NCI-H510A (cell line): ENCODE measurements at places on chromosomes 3 and 15.

DNA sequence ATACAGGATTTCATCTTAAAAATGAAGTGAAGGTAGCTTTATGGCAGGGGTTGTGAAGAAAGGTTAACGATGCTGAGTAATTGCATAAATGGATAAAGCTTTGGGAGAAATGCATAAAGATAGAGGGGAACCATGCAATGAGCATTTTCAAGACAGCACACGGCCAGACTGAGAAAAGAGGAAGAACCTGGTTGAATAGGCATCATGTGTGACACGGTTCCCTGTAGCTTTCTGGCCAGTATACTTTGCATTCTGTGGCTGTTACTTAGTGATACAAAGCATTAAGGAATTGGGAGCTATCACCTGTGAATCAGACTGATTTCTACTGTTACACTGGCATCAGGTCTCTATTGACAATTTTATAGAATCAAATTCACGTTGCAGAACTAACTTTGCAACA lies 33.3 kb downstream of the NR2C2 start:
- DNase-seq: no peak

DNA sequence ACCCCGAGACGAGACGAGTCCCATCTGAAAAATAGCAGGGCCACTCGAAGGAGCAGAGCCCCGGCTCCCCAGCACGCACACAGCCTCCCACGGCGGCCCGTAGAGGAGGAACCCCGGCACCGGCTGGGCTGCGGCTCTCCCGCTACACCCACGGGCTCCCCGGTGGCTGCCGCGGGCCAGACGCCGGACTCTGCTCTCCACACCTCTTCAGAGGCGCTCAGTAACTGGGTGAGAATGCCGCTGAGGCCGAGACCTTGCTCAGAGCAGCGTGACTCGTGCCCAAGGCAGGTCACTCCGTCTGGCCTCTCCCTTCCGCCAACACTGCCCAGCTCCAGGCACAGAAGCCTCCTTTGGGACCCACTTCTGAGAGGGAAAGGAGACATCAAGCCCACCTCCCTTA lies 34.4 kb downstream of the TNK2 start:
- DNase-seq: no peak

- DNase-seq: no peak
Observed at GRCh38 chr3:10817506-10817905, 1.5 kb downstream of the SLC6A11 start.

- no peak for DNase-seq
Observed at GRCh38 chr3:160827516-160827915, 71.5 kb downstream of the PPM1L start.

DNA sequence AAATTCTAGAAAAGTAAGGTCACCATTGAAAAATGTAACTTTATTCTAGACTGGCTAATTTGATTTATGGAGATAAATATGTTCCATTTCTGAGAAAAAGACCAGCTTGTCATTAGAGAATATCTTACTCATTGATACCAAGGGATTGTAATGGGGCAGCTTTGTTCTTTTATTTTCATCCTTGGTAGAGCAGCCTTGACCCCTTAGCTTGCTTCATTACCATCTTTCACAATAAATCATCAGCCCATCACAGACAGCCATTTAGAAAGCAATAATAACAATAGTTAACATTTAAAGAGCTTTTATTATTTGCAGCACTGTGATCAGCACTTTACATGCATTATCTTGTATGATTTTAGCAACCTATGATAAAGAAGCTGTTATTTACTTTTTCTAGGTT lies 253.6 kb downstream of the C3orf38 start:
- no peak for DNase-seq

GRCh38 chr15:76236350-76236749 lies 74.9 kb downstream of the ETFA start:
- no peak for DNase-seq

DNA sequence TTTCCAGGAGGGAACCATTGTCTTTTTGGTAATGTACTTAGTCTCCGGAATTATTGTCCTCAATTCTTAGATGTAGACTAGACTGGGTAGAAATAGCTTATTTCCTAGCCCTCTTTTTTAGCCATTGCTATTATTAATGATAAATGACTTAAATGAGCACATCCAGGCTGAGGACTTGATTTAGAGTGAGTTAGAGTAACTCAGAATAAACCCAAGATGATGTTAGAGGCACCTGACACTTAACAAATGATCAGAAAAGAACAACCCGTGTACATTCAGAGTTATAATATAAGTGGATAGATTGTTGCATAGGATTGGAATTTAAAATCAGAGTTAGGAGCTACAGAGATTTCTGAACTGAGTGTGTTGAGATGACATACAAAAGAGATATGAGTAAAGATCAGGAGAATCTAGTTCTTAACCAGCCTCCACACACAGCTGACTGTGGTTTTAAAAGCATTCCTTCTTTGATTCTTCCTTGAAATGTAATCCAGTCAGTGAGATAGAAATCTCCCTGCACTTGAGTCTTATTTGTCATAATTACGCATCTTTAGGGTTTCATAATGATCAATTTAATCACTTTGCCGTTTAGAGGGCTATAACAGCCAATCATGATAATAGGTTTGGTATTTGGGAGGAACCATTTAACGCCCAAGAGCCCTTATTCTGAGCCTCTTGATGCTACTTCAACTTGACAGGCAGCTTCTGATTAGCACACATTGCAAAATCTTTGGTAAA lies 366.5 kb downstream of the GAP43 start:
- DNase-seq: no peak

DNA sequence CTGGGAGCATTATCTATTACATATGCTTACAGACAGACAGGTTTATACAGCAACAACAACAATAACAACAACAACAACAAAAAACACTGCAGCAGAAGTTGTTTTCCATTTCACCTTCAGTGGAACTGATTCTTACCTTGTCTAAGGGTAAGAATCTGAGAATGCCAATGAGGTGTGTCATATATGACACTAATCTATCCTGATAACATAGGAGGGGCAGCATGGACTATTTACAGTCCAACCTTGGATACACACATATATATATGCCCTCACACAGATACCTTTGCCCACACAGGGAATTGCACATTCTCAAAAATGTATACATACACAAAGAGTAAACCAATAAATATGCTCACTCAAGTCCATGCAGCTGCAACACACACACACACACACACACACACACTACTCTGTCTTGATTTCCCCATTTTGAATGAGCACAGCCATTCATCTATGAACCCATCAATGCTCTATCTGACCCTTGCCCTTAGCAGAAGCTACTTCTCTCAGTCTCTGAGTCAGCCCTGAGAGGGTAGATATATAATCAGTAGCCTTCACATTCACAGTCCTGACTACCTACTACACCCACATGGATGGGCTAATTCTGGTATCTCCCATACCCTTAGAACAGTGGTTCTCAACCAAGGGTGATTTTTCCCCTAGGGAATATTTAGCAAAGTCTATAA lies 9.7 kb upstream of the TRANK1 start:
- DNase-seq: no peak

DNA sequence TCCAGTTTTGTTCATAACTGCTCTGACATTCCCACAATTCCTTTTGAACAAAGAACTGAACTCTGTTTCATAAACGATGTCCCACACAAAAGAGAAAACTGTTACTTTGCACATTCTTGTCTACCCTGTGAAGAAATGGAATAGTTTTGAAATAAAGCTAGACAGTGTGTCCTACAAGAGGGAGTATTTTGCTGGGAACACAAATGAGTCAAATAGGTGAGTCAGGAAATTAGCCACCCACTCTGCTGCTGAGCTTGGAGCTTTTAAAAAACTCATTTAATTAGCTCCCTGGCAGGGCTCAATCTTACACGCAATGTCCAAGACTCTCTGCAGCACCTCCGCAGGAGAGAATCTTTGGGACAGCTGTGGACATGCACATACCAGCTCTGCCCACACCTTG lies 193.4 kb downstream of the SLC9A9 start:
- no peak for DNase-seq

DNA sequence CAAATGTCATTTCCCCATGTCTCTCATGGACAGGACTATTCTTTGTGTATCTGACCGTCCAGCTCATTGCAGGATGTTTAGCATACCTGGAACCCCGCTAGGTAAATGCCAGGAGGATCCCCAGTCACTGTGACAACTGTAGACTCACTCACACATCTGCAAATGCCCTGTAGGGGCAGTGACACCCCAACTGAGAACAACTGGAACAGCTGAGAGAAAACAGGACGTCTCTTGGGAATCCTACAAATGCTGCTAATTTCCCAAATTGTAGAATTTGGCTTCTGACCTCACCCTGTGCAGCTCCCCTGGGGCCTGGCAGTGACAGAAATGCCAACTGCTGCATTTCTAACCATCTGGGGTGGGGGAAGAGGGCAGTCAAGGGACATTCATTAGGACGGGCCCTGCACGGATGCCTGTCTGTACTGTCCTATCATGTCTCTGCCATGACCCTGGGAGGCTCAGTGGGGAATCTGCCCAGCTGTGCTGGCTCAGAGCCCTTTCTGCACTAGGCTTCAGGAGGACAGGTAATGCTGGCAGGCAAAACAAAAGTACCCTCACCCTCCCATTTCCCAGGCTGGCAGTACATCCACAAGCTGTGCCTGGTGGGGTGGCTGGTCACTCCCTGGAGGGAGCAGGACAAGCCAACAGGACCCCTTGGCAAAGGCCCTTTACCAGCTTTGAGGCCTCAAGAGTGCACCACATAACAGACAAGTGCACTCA lies 30.4 kb downstream of the RAB6B start:
- no peak for DNase-seq

DNA sequence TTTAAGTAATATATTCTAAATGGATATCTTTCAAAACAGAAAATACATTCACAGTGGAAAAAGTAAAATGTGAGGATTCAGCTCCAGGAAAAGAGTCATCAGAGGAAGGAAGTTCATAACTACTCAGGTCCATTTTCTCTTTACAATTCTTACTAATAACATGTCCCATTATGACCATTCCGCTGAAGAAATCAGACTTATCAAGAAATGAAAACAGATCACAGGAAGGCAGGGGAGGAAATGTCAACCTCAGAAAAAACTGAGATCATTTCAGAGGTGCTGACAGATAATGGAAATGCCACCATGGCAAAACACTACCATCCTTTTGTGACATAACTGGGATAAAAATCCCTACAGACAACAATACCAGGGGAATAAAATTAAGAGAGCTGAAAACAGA lies 139.5 kb downstream of the MAGI1 start:
- no peak for DNase-seq

- DNase-seq: no peak
Observed at GRCh38 chr3:173249457-173249856, 108.4 kb upstream of the SPATA16 start.

DNA sequence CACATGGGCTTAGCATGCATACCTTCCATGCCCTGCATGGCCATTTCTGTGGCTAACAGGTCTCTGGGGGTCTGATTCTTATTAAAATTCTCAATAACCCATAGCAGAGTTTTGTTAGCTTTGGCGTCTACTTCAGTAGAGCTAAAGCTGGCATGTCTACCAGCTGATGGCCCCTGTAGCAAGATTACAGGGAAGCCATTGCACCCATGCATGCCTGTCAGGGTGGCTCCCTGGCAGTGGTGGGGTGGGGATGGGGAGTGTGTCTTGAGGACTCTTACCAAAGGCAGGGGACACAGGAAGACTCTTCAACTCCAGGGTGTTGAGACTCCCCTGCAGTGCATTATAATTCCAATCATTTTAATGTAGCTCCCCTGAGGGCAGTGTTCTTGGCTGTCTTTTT lies 4.7 kb downstream of the KY start:
- no peak for DNase-seq

- no peak for DNase-seq
Observed at GRCh38 chr3:195548987-195549386, 5.9 kb upstream of the PPP1R2 start.

- DNase-seq: no peak
Observed at GRCh38 chr3:146024260-146024659, 136.7 kb downstream of the PLOD2 start.

- DNase-seq: no peak
Observed at GRCh38 chr3:170055209-170055608, 17.4 kb downstream of the GPR160 start.

DNA sequence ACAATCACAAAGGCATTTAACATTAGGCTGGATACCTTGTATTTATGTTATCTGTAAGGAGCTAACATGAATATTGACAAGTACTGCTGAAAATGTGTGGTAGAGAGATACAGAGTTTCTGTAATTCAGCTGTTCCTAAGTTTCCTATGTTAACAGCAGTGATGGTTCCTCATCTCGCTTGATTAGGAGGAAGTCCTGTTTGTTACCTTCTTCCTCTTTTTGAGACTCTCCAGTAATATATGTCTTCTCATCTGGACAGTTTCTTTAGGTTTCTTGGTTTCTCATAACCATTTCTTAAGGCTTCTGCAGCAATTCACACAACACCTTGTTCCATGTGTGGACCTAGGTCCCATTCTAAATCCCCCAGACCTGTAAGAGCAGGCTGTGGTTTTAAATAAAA lies 11.4 kb upstream of the PEX5L start:
- DNase-seq: no peak

DNA sequence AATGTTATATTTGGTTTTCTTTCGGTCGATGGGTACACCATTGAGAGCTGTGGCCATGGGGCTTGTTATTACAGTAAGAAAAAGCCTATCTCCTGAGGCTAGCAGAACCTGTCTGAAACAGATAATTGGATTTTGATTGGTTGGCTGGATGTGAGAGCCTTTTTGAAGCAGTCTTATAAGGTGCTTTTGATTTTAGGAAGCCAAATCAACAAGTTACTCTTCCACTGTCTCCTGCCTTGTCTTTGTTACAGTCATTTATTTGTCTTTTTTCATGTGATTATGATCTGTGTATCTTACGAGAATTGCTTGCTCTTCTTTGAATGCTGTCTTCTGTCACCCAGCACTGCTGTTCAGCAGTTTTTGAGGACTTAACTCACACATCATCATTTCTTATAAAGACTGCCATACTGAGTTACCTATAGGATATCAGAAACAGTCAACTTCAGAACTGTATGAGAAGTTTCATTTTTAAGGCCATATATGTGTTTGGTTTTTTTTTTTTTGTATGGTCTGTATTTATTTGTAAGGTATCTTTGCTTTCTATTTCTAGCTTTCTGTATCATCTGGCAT lies 51.1 kb downstream of the MEF2A start:
- DNase-seq: no peak

DNA sequence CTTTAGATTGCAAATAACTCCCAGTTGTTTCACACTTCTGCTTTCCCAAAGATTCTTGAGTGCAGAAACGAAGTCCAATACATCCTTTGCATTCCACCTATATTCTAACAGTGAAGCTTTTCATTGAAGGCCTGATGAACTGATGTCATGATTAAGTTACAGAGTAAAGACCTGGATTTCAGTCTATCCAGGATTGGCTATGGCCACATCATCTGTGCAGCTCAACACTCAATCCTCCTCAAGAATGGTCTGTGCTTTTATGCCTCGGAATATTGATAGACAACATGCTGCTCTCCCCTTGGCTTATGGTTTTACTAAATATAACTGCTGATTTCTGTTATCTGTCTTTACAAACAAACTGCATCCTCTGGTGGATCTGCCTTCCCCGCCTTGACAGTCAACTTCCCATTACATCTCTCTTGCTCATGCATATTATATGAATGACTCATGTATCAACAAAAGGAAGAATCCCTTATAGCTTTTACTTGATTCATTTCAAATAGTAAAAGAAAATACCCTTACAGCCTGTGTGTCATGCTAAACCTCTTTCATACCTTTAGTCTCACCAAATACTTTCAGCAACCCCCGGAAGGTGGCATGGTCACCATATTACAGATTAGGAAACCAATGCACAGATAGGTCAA lies 59.5 kb downstream of the SCN11A start:
- DNase-seq: no peak
